MV-4-11 (cell line): ENCODE measurements at places on chromosomes 11 and 22.

- no peak for DNase-seq
Observed at GRCh38 chr11:34640050-34640923, 19.4 kb downstream of the EHF start.

GRCh38 chr11:213111-213510, 5.6 kb downstream of the RIC8A start:
- DNase-seq, result no peak

GRCh38 chr11:36446135-36446534, 63.9 kb downstream of the TRAF6 start:
- no peak for DNase-seq

- no peak for DNase-seq
Observed at GRCh38 chr11:9858822-9859221, 194.9 kb downstream of the SWAP70 start.

DNA sequence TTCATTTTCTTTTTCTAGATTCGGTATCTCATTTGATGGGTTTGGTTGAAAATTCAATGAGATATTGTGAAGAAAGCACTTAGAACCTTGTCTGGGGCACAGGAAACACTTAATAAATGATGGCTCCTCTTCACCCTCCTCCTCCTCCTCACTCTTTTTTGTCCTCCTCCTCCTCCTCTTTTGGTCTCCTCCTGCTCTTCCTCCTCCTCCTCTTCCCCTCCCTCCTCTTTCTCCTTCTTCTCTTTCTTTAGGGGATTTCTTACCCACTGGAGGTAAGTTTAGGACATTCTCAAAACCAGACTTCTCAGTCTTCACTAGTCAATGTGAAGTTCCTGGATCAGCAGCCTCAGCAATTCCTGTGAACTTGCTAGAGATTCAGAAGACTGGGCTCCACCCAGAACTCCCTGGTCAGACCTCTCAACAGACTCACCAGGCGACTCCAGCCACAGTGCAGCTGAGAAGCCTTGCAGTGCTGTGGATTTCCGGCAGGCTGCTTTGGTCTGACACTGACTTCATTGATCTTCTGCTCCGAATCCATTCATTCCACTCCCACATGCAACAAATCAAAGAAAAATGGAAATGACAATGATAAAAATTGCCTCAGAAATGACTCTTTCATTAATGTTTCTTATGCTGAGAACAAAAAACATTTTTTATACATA, 368.6 kb upstream of the B3GAT1 start:
- no peak for DNase-seq

DNA sequence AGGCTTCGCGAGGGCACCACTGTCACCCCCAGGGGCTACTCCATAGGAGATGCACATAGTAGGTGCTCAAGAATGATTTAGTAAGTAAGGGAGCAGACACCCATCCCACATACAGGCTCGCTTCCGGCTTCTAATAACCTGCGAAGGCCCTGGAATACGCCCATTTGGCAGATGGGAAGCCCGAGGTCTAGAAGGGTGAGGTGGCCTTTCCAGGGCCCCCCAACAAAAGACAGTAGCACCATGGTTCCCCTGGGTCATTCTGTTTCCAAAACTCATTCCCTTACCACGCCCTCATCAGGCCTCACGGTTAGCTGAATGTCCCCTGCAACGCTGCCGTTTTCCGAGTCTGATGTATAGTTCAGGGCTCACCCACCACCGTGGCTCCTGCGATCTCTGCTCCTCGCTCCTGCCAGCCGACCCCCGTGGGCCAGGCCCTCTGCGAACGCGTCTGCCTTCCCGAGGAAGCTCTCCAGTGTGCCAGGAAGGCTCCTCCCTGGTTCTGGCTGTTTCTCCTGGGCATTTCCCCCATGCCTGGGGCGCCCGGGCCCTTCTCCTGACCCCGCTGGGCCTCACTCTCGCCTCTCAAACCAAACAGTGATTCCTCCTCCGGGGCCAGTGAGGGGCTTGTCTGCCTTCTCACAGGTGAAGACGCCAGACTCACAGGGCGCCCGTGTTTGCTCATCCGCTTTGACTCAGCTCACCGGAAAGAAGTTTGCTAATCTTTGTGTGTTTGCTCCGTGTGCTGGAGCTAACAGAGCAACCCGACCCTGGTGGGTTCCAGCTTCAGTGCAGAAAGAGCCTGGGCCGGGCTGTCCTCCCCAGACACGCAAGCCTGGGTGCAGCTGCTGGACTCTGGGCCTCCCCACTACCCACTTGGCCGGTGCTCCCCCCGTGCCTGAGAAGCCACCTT, 86.6 kb downstream of the RTL6 start:
- no peak for DNase-seq

DNA sequence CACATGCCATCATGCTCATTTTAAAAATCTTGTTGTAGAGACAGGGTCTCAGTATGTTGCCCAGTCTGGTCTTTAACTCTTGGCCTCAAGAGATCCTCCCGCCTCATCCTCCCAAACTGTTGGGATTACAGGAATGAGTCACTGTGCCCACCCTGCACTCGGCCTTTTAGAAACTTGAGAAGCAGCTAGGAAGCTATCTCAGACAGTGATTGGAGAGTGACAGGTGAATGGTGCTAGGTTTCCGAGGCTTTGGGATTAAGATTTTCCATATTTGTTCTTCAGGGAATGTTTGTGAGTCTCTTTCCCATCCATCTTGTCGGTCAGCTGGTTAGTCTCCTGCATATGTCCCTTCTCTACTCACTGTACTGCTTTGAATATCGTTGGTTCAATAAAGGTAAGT, 10.5 kb downstream of the EI24 start:
- DNase-seq, result no peak

DNA sequence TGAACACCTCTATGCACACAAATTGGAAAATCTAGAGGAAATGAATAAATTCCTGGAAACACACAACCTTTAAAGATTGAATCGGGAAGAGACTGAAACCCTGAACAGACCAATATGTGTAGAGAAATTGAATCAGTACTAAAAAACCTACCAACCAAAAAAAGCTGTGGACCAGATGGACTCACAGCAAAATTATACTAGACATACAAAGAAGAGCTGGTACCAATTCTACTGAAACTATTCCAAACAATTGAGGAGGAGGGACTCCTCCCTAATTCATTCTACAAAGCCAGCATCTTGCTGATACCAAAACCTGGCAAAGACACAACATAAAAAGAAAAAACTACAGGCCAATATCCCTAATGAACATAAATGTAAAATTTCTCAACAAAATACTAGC, 54.4 kb upstream of the SEZ6L start:
- no peak for DNase-seq

DNA sequence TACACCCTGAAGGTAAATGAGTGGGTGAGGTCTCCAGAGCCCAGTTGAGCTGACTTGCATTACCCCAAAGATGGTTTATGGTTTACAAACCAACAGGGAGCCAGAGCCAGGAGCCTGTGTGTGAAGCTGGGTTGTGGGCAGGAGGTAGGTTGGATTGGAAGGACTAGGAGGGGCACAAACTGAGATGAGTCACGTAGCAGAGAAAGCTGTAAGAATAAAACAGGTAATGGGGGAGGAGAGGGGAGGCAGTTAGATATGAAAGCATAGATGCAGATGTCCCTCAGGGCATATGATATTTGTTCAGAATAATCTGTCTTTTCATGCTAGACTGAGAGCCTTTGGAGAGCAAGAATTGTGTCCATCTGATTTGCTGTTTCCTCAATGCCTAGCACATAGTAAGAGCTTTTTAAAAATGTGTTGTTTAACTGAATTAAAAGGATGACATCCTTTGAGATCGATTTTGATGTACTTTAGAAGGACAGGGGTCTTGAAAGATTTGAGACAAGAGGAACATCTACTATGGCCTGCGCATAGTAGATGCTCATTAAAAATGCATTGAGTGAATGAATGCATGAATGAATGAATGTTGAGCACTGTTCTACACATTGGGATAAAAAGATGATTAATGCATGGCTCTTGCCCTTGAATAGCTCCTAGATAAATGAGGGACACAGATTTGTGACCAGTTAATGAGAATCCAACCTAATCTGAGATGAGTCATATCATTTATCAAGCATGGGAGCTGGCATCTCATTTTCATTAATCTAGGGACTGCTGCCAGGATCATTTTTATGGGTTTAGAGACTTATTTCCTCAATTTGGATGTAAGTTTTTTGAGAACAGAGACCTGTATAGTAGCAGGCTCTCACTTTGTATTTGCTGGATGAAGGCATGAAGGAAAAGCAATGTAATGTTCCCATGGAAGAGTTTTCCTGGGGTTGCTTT, 175.8 kb upstream of the BDNF start:
- DNase-seq, result no peak

GRCh38 chr22:35522225-35523149, 18.1 kb upstream of the RASD2 start:
- no peak for DNase-seq

- DNase-seq, result no peak
Observed at GRCh38 chr11:69654001-69654659, 13.2 kb downstream of the CCND1 start.

- peak; percentile 72 for DNase-seq
Observed at GRCh38 chr11:3947061-3947460, 91.6 kb downstream of the STIM1 start.

DNA sequence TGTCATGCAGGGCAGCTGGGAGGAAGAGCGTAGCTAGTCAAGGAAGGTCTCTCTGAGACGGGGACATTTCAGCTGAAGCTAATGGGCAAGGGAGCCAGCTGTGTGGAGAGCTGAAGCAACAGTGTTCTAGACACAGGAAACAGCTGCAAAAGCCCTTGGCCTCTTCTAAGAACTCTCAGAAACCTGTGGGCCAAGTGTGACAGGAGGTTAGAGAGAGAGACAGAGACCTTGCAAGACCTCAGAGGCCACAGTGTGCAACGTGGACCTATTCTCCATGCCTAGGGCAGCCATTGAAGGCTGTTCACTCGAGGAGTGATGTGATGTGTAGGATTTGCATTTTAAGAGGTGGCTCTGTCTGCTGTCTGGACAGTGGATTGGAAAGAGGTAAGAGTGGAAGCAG, 48.7 kb upstream of the TNRC6B start:
- DNase-seq, result peak; percentile 58

- no peak for DNase-seq
Observed at GRCh38 chr22:44667829-44668189, 34.2 kb upstream of the PRR5 start.

- DNase-seq, result no peak
Observed at GRCh38 chr11:79366218-79366617, 74.6 kb downstream of the TENM4 start.

GRCh38 chr22:39974065-39974464, 13.9 kb downstream of the TMA7B start:
- DNase-seq, result no peak

GRCh38 chr22:24441406-24442351, 14.3 kb downstream of the ADORA2A start:
- no peak for DNase-seq

DNA sequence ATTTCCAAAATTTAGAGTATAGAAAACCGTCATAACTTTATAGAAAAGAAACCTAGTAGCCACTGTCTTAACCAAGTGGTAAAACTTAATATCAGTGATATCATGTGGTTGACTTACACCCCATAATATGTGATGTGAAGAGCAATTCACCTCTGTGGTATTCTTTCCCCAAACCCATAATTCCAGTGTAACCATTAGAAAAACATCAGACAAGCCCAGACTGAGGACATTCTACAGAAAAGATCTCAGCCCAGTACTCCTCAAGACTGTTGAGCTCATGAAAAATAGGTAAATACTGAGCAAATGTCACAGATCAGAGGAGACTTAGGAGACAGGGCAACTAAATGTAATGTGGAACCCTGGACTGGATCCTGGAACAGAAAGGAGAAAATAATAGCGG, 134.6 kb downstream of the PGR start:
- DNase-seq, result no peak

DNA sequence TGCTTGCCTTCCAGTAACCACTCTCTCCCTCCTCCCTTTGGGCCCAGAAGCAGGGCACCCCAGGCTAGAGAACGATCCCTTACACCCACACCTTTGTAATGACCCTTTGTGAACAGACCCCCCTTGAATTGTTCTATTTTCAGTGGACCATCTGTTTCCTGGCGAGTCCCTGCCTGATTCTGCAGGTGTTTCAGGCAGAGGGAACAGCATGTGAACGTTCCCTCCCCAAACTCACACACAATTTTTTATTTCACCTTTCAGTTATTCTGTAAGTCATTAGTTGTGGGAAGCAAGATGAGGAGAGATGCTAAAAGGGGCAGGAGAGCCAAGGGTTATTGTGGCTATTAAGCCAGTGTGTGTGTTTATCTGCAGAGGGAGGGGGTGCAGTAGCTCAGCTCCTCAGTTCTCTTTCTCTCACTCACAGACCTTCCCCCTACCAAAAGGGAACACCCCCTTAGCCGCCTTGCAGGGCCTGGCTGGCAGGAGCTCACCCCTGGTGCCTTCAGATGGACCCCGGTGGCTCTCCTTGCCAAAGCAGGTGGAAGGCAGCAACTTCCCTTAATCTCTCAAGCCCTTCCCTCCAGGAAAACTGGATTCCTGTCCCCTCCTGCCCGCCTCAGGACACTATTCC, 64.8 kb upstream of the SPON1 start:
- no peak for DNase-seq

- no peak for DNase-seq
Observed at GRCh38 chr11:129728581-129728980, 87.1 kb upstream of the TMEM45B start.

- no peak for DNase-seq
Observed at GRCh38 chr22:43521716-43522115, 109.9 kb downstream of the MPPED1 start.

DNA sequence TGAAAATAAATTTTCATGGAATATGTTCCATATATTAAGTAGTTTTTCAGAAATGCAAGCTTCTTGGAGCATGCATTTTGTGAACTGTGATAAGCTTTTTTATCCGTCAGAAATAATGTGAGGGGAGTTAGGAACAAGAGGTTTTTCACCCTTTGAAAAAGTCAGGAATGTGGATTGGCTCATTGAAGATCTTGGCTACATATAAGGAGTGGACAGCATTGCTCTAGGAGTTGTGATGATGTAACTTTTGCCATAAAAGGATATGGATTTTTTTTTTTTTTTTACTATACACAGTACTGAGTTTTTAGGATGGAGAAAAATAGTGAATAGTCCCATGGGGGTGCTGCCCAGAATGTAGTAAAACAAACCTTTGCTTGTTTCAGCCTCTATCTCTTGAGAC, 180.2 kb downstream of the NAV2 start:
- DNase-seq, result no peak

DNA sequence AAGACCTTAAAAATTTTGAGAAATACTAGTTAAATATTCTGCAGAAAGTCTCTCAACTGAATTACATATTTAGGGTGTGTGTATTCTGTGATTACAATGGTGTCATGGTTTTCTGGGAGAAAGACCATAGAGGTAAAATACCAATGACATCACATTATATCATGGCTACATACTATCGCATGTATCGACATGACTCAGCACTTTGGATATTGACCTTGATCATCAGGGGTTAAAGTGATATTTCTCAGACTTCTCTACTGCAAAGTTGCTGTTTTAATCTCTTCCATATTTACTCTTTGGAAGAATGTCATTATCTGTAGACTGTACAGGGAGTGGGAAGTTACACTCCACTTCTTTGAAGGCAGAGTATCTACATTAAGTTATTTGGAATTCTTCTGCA, 1046.6 kb downstream of the FAM181B start:
- no peak for DNase-seq

DNA sequence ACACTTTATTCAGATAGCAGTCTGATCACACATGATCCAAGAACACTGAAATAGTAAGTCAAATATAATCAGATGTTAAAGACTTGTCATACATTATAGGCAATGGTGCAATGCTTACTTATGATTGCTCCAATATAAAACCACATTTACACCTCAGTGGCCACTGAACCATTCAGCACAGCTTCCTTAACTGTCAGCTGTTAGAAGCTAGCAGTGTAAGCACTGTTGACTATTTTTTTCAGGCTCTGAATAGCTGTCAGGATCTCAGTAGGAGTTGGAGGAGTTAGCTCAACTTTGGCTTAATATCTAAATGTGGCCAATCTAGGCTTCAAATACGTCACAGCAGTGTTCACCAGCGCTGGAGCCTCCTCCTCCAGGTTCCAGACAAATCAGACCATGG, 36.6 kb downstream of the METTL15 start:
- DNase-seq, result peak; percentile 14
